ENCODE measurements at places on chromosomes 5 and 9.

DNA sequence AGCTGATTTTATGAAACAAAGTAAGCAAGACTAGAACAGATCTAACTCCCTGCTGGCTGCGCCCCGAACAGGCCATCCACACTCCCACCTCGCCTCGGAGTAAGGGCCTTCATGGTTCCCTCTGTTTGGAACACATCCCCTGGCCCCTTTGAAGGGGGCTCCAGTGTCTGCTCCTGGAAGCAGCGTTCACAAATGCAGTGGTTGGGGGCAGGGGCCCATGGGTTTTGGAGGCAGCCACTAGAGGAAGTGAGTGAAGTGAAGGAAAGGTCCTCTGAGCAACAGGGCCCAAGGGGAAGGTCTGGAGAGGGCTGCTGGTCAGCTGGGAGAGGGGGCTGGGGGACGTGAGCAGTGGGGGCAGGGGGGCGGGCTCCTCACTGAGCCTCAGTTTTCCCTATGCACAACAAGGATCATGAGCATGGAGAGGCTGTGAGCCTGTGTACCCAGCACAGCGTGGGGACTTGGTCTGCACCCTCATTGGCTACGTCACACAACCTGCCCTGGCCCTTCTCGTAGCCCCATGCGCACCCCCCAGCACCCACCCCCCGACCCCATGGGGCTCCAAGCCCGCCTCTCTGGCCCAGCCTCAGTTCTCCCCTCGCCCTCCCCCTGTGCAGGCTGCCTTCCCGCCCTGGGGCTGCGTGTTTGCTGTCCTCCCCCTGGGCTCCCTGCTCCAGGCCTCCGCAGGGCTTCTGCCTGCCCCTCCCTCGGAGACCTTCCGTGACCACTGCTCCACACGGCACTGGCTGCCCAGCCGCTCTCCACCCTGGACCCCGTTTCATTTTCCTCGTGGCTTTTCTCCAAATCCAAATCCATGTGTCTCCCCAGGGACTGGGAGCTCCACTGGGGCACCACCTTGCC is 39.5 kb downstream of the RASGEF1C start:
- DNase-seq: no peak

DNA sequence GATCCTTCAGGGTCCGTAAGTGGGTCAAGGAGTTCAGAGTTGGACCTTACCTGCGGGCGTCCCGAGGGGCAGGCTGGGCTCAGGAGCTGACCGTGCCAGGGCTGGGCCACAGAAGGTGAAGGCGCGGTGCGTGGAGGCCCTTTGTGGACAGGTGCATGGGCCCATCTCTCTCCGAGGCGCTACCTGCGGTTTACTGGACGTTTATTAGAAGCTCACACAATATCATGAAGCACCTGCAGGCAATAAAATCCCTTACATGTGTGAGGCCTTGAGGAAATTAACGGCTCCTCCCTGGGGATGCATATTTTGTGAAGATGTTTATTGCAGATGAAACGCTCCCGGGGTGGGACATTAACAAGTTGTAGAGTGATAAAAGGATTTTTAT is 79.8 kb upstream of the LMX1B start:
- no peak for DNase-seq

GRCh38 chr9:12719431-12719830 is 26.2 kb downstream of the TYRP1 start:
- no peak for DNase-seq

GRCh38 chr5:21181609-21182125 is 1193.7 kb upstream of the CDH18 start:
- DNase-seq: peak; percentile 8

DNA sequence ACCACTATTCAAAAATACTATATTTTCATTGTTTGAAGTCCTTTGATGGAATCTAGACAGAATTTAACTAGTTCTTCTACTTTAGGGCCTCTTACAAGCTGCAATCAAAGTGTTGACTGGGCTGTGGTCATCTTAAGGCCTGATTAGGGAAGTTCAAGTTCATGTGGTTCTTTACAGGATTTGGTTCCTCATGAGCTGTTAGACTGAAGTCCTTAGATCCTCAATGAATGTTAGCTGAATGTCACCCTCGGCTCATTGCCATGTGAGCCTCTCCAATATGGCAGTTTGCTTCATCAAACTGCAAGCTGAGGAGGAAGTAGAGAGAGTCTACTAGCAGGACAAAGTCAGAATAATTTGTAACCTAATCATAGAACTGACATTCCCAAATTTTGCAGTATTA is 135.1 kb downstream of the CSNK1G3 start:
- DNase-seq: no peak

GRCh38 chr9:74817816-74818215 is 69.9 kb downstream of the TRPM6 start:
- no peak for DNase-seq

- DNase-seq: no peak
Observed at GRCh38 chr5:176648474-176649194, 1.4 kb downstream of the TSPAN17 start.

DNA sequence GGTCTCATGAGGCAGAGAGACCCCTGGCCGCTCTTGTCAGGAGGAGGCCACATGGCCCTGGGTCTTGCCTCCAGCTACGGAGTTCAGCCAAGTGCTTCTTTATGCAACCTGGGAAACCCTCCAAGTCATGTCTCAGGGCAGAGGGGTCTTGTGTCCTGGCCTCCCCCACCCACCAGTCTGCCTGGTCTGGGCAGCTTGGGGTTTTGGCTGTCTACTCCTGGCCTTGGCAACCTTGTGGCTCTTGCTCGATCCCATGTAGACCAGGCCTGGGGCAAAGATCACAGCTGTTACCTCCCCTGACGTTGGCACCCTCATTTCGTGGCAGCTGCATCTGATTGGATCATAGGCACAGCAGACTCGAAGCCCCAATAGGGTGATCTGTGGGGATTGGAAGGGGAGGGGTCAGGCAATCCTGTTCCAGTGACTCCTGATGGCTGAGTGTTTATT is 28.4 kb downstream of the JADE2 start:
- no peak for DNase-seq

- DNase-seq: no peak
Observed at GRCh38 chr5:145218982-145219381, 616.2 kb downstream of the PRELID2 start.

DNA sequence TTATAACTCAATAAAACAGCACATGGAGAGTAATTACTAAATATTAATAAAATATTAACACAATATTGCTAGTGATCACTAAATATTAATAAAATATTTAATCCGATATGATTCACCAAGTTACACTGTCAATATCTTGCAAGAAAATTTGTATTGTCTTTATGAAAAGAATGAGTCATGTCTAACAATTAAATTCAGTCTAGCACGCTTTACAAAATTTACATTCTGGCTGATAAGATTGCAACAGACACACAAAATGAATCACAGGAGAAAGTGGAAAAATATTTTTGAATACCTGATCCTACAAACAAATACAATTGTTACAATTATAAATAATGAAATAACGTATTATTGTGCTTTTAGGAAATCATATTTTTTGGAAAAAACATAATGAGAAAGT is 567.2 kb downstream of the EFNA5 start:
- DNase-seq: no peak

GRCh38 chr9:90836411-90837080 is 34.9 kb downstream of the SYK start:
- DNase-seq: no peak

Measured in nephron progenitor cell (in vitro differentiated cells).